Stromal cell of bone marrow (primary cell): ENCODE measurements at places on chromosomes 3 and 15.
A peak's percentile ranks its signal among the peaks of the same experiment; 100 is the strongest.

DNA sequence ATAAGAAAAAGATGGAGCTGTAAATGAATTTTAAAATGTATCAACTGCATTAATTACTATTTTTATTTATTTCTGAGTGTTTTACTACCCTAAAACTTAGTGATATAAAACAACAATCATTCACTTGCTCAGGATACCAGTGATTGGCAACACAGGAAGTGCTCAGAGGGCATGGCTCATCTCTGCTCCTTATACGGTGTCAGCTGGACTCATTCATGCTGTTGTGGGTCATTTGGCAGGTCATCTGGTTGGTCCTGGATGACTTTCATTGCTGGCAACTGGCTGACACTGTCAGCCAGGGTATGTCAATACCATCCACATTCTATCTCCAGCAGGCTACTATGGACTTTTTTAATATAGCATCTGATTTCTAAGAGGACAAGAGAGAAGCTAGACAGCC is 689.6 kb upstream of the NECTIN3 start:
- no peak for DNase-seq

DNA sequence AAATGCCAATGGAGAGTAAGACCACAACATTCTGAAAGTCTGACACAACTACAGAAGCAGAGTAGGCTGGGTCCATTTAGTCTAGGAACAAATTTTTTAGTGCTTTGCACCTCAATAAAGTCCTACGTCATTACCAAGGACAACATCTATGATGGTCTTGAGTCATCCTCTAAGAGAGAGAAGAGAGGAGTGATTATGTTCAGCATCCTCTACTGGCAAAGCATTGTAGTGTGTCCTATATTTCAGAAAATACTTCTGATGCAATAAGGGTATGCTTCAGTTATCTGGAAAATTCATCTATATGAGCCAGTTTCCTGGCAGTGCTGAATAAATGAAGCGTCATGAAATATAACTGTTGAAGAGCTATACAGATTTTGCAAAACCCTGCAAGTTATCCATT is 95.6 kb downstream of the P2RY1 start:
- DNase-seq: no peak

DNA sequence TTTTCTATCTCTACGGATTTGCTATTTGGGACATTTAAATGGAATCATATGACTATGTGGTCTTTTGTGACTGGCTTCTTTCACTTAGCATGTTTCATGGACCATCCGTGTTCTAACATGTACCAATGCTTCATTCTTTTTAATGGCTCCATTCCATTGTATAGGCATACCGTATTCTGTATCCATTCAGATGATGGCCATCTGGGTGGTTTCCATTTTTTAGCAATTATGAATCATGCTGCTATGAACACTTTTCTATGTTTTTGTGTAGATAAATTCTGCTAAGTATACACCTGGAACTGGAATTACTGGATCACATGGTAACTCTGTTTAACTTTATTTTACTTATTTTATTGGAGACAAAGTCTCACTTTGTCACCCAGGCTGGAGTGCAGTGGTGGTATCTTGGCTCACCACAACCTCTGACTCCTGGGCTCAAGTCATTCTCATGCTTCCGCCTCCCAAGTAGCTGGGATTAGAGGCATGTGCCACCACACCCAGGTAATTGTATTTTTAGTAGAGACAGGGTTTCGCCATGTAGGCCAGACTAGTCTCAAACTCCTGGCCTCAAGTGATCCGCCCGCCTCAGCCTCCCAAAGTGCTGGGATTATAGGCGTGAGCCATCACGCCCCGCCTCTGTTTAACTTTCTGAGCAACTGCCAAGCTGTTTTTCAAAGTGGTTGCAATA is 13.4 kb downstream of the UBP1 start:
- DNase-seq: no peak

- DNase-seq: peak; percentile 93
Observed at GRCh38 chr3:153599685-153600084, 437.7 kb downstream of the RAP2B start.

GRCh38 chr3:3170998-3171397 is 8.5 kb downstream of the CRBN start:
- DNase-seq: no peak

DNA sequence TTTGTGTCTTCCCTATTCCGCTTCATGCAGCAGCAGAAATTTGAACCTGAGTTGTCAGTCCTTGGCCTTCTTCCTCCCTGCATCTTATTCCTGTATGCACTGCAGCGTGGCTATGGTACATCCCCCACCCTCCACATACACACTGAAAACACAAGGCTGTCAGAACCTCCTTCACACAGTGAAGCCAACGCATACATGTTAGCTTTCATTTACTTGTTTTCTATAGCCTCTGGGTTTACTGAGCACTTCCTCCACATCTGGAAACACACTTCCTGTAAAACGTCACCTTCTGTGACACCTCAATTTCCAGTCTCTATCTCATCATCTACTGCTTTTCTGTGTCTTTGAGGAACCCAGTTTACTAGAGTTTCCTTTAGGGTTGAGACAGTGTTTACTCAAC is 47.0 kb downstream of the SUSD5 start:
- no peak for DNase-seq
